Cerebellum (tissue), 4 donors: ENCODE measurements at places on chromosomes 12 and 14.

- DNase-seq = no peak
Observed at GRCh38 chr12:96234591-96235483, 40.7 kb downstream of the ELK3 start.

GRCh38 chr12:51419425-51420193 is 5.0 kb upstream of the SLC4A8 start:
- DNase-seq = no peak

GRCh38 chr14:20487396-20487725 is 18.0 kb upstream of the RNASE10 start:
- no peak for DNase-seq

DNA sequence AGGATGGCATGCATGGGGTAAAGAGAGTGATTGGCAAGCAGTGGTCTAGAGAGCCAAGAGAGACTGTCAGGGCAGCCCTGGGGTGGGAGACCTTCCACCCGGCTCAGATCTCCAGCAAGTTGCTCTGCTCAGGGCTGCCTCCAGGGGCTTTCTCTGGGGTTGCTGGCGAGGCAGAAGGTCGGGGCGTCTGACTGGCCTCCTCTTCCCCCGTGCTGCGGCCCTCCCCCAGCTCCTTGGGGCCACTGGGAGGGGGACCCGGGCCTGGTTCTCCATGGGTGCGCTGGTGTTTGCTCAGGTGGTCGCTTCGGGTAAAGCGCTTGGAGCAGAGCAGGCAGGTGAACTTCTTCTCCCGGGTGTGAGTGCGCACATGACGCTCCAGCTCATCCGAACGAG is 6.6 kb upstream of the AAAS start:
- DNase-seq = no peak
